Left lobe of liver (tissue), 2 donors: ENCODE measurements at places on chromosomes 2 and 18.

GRCh38 chr2:11342551-11343367 lies 1.7 kb downstream of the ROCK2 start:
- no peak for DNase-seq

- DNase-seq: no peak
Measured at GRCh38 chr2:14157816-14158215, 474.7 kb upstream of the LRATD1 start.

- DNase-seq: no peak
Measured at GRCh38 chr2:216922175-216922780, 62.4 kb upstream of the TNP1 start.

DNA sequence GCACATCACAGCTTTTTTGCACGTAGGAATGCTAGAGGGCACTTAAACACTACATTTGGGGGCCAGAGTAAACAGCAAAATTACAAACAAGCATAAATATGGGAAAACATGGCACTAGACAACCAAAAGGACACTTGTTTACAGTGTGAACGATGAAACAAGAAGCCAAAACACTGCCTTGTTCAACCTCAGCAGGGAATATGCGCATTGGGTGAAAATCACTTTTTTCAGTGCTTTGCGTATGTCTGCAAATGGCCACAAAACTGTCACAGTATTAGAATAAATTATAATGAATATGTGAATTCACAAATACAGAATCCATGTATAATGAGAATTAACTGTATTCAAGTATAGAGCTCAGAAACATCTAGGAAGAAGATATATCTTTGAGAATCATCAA lies 1064.0 kb upstream of the GYPC start:
- DNase-seq: no peak

DNA sequence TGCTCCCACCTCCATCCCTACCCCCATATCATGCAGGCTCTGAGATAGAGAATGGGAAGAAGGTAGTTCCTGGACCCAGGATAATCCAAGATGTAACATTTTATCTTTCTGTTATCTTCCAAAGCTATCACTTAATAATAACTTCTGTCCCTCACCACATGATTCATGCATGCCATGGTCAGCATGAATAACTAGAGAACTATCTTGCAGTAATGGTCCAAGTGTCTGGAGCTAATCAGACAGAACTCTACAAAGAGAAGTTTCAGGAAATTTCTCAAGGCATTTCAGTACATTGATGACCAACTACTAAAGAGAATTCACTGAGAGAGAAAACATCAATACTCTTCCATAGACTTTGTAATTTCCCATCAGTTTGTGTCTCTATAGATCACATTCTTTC lies 1469.7 kb upstream of the PIK3C3 start:
- no peak for DNase-seq

DNA sequence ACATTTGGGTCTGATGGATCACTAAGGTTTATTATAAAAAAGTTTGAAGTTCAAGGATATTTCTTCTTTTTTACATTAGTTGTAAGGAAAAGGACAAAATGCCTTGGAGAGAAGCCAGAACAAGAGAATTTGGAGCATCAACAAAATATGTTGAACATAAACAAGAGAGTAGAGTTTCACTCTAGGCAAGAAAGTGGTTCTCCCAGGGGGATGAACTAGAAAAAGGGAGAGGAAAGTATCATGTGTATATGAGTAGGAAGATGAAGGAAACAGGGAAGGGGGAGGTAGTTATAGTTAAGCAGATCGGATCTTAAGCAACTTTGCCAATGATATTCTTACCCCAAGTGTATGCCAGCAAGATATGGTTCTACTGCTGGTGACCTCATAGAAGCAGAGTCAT lies 63.8 kb upstream of the GALNT3 start:
- DNase-seq: no peak

DNA sequence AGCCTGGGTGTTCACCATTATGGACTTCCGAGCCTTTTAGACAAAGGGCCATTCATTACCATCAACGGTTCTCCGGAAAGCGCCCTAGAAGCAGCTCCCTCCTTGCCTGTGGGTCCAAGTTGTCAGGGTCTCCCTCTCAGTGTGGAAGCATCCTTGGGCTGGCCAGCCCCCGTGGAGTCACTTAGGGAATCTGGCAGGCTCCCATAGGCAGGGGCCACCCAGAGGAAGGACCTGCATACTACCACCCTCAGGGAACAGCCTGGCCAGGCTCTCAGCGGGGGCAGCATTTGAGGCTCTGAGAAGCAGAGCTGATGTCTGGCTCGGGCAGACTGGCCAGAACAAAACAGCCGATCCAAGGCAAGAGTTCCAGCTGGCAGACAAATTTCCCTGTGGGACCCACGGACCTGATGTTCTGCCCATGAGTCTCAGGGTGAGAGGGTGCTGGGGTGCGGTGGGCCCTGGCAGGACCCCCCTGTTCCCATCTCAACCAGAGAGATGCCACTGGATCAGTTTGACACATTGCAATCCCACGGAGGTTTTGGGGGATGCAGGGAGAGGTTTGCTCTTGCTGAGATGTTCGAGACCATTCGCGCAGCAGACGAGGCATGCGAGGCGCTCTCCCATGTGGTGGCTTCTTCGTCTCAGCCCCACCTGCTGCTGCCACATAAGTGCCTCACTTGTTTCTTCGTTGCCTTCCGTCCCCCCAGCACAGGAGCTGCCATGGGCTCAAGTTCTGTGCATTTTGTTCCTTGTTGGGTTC lies 56.9 kb downstream of the ACKR3 start:
- DNase-seq: no peak

DNA sequence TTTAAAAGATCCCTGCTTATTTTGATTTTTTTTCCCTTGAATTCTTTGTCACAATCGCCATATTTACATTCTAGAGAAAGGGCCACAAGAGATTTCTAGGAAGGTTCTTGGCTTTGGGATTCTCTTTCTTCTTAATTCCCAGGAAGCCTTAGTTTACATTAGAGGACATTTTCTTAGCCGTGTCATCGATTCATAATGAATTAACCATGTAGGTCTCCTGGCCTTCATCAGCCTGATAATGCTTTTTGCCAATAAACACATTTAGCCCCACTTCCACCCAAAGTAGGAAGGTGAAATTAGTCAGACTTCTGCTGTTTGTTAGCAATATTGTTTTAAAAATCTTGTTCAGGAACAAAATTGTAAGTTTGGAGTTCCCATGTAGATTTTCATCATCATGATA lies 71.3 kb upstream of the LPIN2 start:
- DNase-seq: no peak

DNA sequence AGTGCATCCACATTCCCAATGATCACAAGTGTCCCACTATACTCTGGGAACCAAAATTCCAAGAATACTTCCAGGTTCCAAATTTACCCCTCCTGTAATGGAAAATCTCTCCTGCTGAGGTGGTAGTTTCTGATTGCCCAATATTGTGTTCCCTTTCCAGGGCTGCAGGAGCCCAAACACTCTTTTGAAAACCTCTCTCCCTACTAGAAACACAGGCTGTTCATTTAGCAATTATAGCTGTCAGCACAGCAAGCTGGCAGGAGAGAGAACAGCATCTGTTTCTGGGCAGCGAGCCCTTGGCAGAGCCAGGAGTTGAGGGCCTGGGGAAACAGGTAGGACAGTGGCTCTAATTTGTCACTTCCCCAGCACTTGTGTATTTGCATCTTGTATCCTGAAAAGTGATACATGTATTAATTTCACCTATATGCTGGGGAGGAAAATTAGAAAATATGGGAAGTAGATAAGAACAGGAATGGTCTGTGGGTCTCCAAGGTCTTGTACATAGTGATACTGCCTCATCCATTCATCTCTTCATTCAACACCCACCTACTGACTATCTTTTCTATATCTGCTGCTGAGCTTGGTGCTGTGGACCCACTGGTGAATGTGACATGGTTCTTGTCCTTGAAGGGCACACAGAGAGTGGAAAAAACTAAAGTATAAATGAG lies 16.9 kb upstream of the PAIP2B start:
- peak; percentile 55 for DNase-seq

DNA sequence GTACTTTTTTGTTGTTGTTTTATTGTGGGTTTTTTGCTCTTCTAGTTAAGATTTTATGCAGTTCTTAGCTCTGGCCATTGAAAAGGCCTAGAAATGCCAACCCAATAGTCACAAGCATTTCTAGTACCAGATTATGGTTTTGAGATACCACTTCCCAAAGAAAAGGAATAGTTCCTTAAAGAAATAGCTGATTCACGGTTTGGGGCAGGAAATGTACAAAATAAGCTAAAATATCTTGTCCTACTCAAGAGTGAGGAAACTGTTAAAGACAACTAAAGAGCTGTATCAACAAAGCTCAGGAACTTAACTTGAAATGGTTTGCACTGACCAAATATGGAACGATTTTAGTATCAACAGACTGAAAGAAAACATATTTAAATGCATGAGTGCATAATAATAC lies 35.4 kb downstream of the PGAP1 start:
- no peak for DNase-seq

DNA sequence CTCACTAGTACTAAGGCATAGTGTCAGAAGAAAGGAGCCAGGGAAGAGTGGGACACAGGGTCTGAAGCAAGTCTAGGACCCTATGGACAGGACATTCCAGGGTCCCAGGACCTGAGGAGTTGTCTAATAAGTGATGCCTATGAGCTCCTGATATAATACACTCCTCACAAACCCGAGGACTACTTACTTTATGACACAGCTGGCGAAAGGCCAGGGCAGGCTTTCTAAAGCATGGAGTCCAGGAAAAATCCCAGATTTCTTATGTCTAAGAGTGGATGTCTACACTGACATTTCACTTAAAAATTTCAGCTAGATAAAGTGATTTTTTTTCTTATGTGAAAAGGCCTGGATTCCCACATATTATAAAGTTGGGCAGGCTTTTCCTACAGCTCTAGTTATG lies 502.2 kb upstream of the SETBP1 start:
- no peak for DNase-seq

DNA sequence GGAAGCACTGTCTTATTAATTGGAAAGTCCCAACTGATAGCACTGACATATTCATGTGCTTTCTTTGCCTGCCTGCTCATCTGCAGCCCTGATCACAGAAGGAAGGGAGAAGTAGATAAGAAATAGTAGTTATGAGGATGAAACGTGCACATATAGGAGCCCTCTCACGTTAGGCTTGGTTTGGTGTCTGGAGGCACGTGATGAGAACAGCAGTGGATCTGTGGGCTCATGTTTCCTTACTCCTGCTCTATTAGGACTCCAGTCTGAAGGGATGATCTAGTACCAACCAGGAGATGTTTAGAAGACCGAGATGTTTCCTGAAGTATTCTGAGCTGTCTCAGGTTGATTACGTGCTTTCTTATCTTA lies 84.9 kb downstream of the MAP4K4 start:
- no peak for DNase-seq

- no peak for DNase-seq
Measured at GRCh38 chr2:218852911-218853667, 6.5 kb upstream of the WNT6 start.

- no peak for DNase-seq
Measured at GRCh38 chr2:11410101-11410500, 55.9 kb downstream of the E2F6 start.

- DNase-seq: no peak
Measured at GRCh38 chr2:54680397-54681041, 42.9 kb upstream of the EML6 start.

GRCh38 chr2:218805627-218806026 lies 23.7 kb downstream of the CYP27A1 start:
- no peak for DNase-seq

- no peak for DNase-seq
Measured at GRCh38 chr18:7198326-7198725, 32.6 kb upstream of the LRRC30 start.

GRCh38 chr2:169472249-169472648 lies 7.0 kb upstream of the BBS5 start:
- DNase-seq: no peak

- no peak for DNase-seq
Measured at GRCh38 chr2:25483607-25484266, 142.0 kb upstream of the DNMT3A start.

DNA sequence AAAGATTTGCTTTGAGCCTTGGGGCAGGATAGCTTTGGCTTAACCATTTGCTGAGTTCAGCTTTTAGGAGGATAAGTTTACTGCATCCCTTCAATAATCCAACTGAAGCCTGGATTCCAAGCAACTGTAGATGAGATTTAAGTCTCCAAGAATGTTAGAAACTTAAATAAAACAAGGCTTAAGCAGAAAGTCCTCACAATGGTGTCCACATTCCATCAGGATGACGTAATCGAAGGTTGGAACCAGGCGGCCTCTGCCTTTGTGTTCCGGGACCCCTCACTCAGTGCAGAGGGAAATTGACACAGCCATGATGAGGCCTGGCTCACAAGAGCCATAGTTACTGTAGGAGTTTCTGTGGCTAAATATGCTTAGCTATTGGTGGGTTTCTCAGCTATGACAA lies 260.4 kb downstream of the LPIN1 start:
- DNase-seq: no peak

DNA sequence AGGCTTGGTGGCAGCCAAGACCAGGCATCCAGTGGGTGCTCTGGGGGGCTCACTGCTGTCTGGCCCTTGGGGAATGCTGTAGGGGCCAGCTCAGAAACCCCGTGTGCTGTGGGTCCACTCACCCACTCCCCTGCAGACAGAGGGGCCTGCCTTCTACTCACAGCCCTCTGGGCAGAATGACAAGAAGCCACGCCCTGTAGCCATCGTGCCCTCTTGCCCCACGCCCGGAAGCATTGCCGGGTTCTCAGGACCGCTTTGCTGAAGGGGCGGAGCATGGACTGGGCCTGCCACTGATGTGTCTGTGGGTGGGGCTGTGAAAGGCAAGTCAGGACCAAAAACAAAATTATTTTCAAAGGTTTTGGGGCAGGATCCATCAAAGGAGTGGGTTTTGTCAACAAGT lies 27.8 kb downstream of the GLI2 start:
- no peak for DNase-seq

DNA sequence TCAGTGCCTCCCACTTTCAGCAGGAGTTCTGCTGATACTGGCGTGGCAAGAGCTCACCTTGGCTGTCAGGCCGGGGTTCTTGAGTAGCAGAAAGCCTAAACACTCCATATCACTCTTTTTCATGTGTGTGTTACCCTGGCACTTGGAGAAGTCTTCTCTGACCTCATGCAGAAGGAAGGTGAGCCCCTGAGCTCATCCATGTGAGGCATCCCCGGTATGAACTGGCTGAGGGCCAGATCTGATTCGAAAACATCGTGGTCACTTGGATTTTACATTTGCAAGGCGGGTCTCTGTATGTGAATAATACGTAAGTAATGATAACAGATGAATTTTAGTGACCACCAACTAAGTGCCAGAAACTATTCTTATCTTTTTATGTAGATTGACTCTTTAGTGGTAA lies 93.6 kb downstream of the RAPGEF4 start:
- DNase-seq: no peak

- DNase-seq: no peak
Measured at GRCh38 chr2:207356567-207356966, 173.2 kb upstream of the CREB1 start.

- no peak for DNase-seq
Measured at GRCh38 chr2:120803764-120804335, 68.2 kb downstream of the GLI2 start.
